Fibroblast of upper back skin (primary cell): ENCODE measurements at places on chromosomes 5 and 9.

DNA sequence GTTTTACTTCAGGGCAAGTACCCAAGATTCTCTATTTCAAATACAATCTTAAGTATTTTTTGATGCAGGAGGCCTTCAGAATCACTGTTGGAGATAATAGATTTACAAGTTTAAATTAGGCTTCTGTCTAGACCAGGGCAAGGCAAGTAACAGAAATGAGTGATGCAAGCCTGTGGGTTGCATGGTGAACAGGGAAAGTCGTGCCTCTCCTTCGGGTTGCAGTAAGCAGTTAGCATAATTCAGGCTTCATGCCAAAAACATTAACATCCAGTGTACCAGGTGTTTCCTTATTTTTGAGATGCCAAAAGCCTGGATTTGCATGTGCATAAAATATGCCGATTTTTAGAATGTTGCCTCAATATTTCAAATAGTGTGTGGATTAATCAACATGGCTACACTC, 369.0 kb downstream of the CAAP1 start:
- no peak for DNase-seq

DNA sequence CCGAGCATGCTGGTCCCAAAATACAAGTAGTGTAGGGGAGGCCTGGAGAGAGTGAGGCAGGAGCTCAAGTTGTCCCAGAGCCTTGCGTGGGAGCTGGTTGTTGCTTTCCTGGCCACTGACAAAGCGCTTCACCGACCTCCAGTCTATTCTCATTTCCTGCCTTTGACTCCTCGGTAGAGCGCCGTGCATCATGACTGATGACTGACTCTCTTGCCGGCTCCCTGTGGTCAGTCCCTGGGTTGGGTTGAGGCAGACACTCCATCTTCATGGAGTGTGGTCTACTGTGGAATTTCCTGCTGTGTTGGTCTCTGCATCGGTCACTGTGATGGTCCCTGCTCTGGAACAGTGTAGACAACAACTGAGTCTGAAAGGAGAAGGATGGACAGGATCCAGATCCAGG, 175.1 kb upstream of the S1PR3 start:
- DNase-seq = peak; percentile 92

GRCh38 chr5:121489972-121490371, 361.7 kb upstream of the FTMT start:
- DNase-seq = no peak

DNA sequence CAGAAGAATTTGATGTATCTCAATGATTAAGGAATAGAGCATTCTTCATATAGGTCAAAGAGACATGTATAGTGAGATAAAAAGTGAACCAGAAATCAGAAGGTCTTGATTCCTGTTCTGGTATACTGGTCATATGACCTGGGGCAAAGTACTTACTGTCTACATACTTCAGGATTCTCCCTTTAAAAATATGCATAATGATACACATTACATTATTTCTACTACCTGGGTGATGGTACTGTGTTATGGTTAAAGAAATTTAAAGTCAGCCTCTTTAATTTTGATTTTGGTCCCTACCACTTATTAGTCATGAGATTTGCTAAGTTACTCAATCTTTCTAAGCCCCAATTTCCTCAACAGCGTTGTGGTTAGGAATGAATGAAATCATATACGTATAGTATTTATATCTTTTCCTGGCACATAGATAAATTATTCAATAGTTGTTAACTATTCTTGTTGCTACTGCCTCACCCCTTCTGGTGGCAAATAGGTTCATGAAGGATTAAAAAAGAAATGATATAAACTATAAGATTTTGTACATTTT, 984.1 kb downstream of the TLE4 start:
- peak; percentile 5 for DNase-seq

DNA sequence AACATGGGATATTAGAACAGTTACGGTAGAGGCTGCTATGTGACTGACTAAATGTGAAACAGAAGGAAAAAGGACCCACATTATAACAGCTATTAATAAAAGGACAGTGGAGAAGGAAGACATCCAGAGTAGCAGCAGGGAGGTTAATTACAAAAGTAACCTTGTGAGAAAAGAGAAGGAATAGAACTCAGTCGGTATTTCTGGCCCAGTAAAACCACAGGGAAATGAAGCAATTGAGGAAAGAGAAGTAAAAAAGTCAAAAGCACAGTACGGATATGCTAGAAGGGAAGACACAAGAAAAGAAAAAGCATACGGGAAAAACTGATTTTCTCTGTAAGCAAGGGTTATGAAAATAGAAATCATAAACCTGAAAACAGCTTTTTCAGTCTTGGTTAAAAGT, 164.7 kb downstream of the RFX3 start:
- DNase-seq = no peak

- no peak for DNase-seq
Measured at GRCh38 chr9:127293767-127294166, 29.2 kb downstream of the GARNL3 start.

DNA sequence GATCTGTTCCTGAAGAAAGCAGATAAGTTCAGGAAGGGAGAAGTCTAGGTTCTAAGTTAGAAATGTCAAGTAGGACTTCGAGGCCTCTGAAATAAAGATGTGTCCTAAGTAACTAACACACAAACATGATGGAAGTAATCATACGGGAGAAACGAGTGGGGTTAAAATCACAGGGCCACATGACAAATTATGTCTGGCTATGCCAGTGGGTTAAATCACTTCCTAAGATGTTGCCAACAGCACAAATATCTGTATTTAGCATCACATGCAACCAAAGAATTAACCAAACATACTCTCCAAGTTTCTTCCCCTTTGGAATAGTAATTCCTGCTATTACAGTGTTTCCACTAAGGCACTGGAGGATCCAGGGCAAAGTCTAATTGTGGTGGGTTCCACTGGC, 13.7 kb upstream of the ZSWIM6 start:
- no peak for DNase-seq

DNA sequence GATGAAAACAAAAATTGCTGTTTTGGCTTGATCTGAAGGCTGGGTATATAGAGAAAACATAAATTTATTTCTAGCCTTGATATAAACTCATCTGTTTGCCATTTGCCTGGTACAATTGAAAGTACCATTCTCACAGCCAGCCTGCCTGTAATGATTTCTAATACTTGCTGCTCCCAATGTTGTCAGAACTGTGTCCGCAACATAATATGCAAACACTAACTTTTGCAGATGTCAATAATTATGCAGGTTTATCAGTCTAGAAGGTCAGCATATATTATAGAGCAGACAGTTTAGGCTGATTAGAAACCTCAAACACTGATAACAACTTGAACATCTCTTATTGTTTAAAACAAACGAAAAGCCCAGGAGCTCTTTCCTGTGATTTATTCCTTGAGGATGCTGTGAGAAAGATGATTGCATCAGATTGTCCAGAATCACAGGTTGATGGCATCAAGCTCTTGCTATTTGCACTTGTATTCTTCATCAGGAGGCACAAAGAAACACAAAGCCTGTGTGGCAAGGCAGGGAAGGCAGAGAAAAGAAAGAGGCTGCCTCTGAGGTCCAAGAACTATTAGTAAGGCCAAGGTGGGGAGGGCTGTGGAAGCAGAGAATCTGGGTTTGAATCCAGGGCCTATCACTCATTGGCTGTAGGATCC, 21.4 kb upstream of the HMHB1 start:
- peak; percentile 29 for DNase-seq

DNA sequence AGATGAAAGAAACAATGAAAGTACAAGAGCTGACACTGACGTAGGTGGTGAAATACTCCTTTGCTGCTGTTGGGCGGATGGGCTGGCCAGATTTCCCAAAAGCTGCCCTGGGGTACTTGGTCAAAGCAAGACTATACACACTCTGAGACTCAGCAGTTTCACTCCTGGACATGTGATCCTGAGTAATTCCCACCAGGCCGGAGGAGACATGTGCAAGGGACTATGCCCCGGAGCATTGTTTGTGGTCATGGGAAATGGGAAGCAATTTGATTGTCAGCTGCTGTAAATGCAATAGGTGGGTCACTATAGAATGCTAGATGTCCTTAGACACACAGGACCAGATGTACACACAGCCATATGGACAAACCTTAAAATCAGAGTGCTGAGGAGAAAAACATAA, 116.1 kb downstream of the DCP2 start:
- DNase-seq = no peak

- peak; percentile 50 for DNase-seq
Measured at GRCh38 chr9:38036359-38037084, 32.5 kb downstream of the SHB start.

- peak; percentile 68 for DNase-seq
Measured at GRCh38 chr5:140214831-140215230, 39.8 kb downstream of the CYSTM1 start.

GRCh38 chr5:166768536-166768935, 1522.9 kb upstream of the WWC1 start:
- DNase-seq = peak; percentile 9

DNA sequence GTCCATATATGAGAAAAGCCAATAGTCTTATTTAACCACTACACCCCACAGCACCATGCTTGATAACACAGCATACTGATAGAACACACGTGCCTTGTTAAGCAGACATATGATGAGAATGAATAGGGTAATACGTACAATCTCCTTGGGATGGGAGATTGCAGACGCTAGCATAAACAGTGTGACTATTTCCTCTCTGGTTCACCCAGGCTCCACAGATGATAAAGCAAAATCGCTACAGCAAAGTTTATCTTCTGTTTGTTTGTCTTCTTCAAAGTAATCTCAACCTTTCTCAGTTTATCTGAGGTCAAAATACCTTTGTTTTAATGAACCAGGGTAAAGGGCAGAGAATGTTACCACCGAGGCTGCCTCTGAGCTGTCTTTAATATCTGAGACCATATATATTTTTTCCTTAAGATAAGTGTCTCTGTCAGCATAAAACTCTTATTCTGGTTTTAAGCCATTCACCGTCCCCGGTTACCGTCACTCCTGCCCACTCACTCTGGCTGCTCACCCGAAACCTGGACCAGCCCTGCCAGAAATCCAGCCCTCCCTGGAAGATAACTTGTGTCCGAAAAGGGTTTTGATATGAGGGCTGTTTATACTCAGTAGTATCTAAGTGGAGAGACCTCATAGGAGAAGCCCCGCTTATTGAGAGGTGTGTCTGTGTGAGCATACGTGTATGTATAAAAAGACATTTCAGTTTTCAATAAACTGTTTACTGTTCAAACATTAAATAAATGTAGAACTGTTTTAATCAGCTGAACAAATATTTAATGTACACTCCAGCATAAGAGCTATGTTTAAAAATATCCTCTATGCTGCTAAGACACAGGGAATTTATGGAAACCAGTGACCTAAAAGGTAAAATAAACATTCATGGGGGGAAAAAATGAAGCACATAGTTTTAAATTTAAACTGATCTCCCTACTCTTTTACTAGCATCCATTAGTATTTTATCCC, 465.4 kb downstream of the RASEF start:
- DNase-seq = no peak

- DNase-seq = no peak
Measured at GRCh38 chr9:125397736-125398135, 136.1 kb downstream of the GAPVD1 start.

DNA sequence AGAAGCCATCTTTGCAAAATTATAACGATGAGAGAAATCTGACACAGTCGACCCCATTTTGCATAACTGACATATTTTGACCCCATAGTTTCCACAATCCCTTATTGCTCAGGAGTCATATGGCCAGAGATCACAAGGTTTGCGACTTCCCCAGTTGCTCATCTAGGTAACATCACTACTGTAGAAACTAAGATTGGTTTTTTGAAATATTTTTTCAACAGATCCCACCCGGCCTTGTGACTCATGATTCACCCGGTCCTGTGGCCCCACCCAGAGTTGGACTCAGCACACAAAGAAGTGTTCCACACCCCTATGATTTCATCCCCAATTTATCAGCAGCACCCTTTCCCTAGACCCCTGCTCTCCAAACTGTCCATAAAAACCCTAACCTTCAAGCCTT, 50.2 kb downstream of the TIMD4 start:
- no peak for DNase-seq

DNA sequence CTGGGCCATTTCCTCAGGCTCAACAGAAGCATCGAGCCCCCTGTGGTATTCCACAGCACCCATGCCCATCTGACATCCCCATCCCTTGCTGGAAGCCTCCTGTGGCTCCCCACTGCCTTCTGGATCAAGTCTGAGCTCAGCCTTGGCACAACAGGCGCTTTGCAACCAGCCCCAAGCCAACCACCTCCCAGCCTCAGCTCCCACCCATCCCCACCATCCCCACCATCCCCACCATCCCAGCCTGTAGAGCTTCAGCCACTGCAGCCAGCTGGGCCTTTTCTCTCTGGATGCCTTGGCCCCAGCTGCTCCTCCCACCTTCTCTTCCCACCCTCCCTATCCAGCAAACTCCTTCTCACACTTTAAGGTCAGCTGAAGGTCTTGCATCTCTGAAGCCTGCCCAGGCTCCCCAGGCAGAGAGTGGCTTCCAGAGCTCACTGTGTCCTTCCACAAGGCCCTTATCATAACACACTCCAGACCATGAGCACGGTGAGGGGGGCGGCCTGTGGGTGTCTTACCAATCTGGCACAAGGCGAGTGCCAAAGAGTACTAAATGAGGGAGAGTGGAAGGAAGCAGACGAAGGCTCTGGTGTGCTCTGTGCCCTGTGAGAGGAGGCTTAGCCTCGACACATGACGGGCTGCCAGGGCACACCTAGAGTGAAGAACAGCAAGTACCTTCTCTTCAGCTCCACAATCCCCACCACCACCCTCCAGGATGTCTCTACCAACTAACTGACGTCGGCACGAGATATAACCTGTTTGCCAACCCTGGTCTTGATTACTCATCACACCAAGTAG, 6.5 kb downstream of the HIGD2A start:
- DNase-seq = no peak

DNA sequence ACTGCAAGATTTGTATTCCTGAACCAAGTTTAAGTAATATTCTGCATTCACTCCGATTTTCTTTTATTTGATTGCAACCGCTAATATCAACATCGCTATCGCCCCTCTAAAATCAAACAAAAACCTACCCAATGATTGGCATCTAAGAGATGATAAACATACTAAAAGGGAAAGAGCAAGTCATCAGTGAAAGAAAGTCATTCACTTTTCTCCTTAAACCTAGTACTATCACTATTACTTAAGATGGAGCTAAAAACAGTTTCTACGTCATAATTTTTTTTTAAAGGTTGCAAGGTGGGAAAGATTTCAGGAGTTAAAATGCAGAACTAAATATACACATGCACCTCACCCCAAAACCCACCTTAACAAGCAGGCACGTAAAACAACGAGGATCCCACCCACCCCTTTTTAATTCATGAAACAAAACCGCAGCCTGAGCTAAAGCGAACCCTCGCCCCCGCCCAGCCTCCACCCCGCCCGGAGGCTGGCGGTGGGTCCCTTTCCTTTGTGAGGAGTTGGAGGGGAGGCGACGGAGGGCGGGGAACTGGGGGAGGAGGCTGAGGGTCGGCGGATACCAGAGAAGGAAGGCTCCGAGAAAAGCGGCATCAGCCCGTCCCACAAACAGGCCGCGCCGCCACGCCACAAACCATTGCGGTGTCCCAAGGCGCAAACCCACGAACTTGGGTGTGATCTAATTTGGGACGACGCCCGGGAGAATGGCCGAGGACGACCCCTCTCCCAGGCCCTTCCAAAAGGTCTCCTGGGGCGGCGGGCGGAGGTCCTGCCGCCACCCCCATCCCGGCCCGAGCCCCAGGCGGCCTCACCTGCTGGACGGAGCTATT, 861 bp downstream of the UBQLN1 start:
- DNase-seq = peak; percentile 20
